ENCODE measurements at places on chromosomes 16 and 17. TPM values are rescaled to one million over a fixed set of nuclear protein-coding genes. Genes with fewer than 3 reads are reported as not detected.

The ENPP7 gene
- not detected for total RNA-seq

The PERCC1 gene
- 0.74 TPM for total RNA-seq

The CDH16 gene
- total RNA-seq = not detected

The TERF2IP gene
- 73.6 TPM for total RNA-seq

The DPEP1 gene
- total RNA-seq = not detected

The HOXB6 gene
- total RNA-seq = 40.1 TPM

The C17orf67 gene
- 3.1 TPM for total RNA-seq

The SEC14L5 gene
- 0.16 TPM for total RNA-seq

The KIF2B gene
- total RNA-seq = not detected

The TPSD1 gene
- 3.7 TPM for total RNA-seq

The AGRP gene
- not detected for total RNA-seq

The DOC2A gene
- 0.78 TPM for total RNA-seq

The ZSWIM7 gene
- total RNA-seq = 13.9 TPM

The TIMP2 gene
- 315 TPM for total RNA-seq

The TNP2 gene
- not detected for total RNA-seq

The CDYL2 gene
- 0.78 TPM for total RNA-seq

The ZG16B gene
- total RNA-seq = not detected

The ARRB2 gene
- total RNA-seq = 18.7 TPM
